ENCODE measurements at places on chromosomes 3 and 15.

DNA sequence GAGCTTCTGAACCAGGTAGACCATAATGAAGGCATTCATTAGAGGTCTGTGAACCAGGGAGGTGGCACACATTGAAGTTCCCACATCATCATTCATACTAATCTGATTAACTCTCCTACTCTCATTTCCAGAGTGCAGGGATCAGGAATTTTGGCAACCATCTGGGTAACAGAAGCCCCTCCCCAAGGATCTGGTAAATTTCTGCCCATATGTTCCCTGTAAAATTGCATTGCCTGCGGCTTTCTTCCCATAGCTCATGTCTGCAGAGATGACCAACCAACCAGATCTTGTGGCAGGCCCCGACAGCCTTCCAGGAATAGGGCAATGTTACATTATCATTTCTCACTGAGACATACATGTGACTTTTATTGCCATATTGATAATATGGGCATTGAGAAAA lies 111.4 kb upstream of the CHL1 start:
- no peak overlapping the region for H3K4me3 ChIP-seq
- no peaks in the 10 kb centered on the region for H3K27me3 ChIP-seq
- no peaks in the 10 kb centered on the region for H3K4me1 ChIP-seq
- DNase-seq = no peak

- H3K4me3 ChIP-seq = no peak overlapping the region
- H3K4me1 ChIP-seq = no peaks in the 10 kb centered on the region
- H3K27ac ChIP-seq = no peak overlapping the region
- H3K27me3 ChIP-seq = no peaks in the 10 kb centered on the region
- no peak for DNase-seq
- no peaks in the 10 kb centered on the region for H3K36me3 ChIP-seq
These were observed 8.0 kb downstream of the PLXNA1 start for GRCh38 chr3:126990890-126991289.

- H3K4me1 ChIP-seq = peaks cover 7% of the 10 kb centered on the region
- H3K27ac ChIP-seq = no peak overlapping the region
- no peaks in the 10 kb centered on the region for H3K36me3 ChIP-seq
- H3K4me3 ChIP-seq = no peak overlapping the region
- H3K27me3 ChIP-seq = peaks cover 21% of the 10 kb centered on the region
- no peak for DNase-seq
These were observed 156.6 kb downstream of the RPLP1 start for GRCh38 chr15:69609176-69609575.

DNA sequence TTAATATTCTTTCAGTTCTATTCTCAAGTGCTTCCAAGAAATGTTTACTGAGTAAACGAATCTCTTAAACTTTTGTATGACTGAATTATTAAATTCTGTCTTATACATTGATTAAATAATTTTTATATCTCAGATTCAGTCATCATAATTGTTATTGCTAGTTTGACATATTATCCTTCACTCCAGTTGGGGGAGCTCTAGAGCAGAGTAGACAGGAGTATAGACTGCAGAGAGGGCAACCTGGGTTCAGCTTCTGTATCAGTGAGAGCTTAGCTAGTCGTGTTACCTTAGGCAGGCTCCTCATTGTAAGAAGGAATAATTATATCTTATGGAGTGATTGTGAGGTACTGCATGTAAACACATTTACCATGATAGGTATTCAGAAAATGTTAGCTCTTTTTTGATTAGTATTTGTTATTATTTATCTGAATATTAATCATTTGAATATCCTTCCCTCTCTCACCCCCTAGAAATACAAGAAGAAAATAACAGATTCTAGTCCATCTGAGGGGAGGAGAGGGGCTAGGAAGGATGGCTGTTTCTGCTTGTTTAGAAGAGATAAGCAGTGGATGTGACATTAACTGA lies 31.0 kb upstream of the ZCWPW2 start:
- peaks cover 13% of the 10 kb centered on the region for H3K36me3 ChIP-seq
- DNase-seq = peak; percentile 43
- H3K4me1 ChIP-seq = peaks cover 10% of the 10 kb centered on the region
- no peak overlapping the region for H3K4me3 ChIP-seq
- H3K27ac ChIP-seq = no peak overlapping the region

- H3K27me3 ChIP-seq = peaks cover 7% of the 10 kb centered on the region
- H3K4me3 ChIP-seq = no peak overlapping the region
- DNase-seq = no peak
- no peak overlapping the region for H3K27ac ChIP-seq
- no peaks in the 10 kb centered on the region for H3K36me3 ChIP-seq
These were observed 12.3 kb downstream of the ISLR start for GRCh38 chr15:74185710-74186348.

DNA sequence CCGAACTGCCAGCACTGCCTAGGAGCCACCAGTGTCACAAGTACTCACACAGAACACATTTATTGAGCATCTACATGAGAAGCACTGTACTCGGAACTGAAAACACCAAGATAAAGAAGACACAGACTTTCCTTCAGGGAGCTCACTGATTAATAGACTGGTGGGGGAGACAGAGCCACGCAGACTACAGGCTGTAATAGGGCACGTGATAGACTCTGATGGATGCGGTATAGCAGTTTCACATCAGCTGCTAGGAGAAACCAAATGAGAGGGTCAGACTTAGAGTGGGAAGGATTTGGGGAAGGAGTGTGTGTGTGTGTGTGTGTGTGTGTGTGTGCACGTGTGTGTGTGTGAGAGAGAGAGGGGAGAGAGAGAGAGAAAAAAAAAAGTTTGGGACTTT lies 12.1 kb downstream of the EPHB1 start:
- peaks cover 4% of the 10 kb centered on the region for H3K36me3 ChIP-seq
- H3K27me3 ChIP-seq = peaks cover 56% of the 10 kb centered on the region
- no peak for DNase-seq

DNA sequence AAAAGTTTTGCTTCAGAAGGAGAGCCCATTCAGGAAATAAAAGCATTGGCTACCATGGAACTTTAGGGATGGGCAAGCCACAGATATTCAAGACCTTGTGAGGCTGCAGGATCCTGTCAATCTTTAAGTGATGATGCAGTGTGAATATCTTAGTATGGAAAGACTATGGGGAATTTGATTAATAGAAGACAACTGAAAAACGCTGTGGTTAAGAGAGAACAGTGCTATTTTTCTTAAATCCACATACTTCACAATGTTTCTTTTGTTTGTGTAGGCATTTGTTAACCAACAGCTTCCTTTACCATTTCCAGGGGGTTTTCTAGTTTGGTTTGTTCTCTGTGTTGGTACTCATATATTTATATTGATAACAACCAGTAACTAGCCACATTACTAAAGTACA lies 90.3 kb downstream of the TMEM212 start:
- H3K36me3 ChIP-seq = no peaks in the 10 kb centered on the region
- peaks cover 4% of the 10 kb centered on the region for H3K27me3 ChIP-seq
- no peak for DNase-seq
- H3K4me3 ChIP-seq = no peak overlapping the region

DNA sequence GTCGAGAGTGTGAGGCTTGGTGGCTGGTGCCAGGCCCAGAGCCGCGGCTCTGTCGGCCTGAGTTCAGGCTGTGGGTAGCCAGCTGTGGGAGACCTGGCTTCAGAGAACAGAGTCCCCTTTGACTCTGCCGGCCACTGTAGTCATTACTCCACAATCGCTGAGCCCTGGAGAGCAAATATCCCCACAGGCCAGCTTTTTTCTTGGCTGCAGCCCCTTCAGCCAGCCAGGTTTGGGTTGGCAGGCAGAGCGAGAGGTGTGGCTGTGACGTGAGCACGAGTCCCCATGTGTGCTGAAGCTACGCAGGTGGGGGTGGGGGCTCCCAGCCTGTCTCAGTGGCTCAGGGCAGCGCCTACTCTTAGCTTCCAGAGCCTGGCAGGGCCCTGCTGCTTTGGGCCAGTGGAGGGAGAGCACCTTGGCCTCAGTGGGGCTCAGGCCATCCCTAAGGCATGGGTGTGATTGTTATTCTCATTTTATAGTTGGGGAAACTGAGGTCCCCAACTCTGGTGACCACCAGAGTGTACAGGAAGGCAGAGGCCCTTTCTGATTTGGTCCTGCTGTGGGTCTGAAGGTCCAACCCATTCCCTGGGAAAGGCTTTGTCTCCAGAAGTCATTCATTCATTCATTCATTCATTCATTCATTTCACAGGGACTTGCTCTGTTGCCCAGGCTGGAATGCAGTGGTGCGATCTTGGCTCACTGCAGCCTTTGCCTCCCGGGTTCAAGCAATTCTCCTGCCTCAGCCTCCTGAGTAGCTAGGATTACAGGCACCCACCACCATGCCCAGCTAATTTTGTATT lies 45.7 kb upstream of the LCTL start:
- H3K4me1 ChIP-seq = peaks cover 22% of the 10 kb centered on the region

- DNase-seq = no peak
- no peaks in the 10 kb centered on the region for H3K4me1 ChIP-seq
- H3K27me3 ChIP-seq = peaks cover 8% of the 10 kb centered on the region
- H3K4me3 ChIP-seq = no peak overlapping the region
These were observed 65.6 kb upstream of the NEDD4 start for GRCh38 chr15:56058986-56059385.

DNA sequence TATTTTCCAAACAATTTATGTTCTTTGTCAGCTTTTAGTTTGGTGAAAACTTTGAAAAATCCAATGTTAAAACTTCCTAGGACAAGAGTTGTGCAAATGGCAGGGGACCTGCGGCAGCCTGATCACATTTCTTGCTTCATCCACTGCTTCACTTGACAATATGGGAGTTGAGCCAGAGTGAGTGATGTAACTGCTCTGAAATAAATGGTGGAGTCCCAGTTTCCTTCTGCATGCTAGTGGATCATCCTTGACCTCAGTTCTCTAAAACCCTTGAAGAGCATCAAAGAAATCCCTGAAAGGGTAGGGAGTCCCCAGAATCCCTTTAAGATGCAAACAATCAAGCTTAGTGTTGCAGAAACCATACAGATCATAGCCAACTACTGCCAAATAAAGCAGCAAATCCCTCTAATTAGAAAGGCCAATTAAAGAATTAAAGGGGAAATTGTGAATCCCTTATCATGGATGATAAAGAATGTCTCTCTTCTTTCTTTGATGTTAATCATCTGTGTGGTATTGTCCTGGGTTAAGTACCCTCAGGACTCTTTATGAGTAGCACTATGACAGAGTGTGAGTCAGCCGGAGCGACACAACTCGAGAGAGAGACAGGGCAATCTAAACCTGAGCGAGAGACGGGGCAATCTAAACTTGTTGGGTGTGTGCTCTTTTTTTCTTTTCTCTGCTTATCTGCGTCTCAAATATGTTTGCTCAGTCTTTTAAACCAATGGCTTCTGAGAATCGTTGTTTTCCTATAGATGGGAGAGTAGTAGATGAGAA lies 41.8 kb upstream of the GAP43 start:
- H3K27me3 ChIP-seq = peaks cover 3% of the 10 kb centered on the region
- DNase-seq = no peak
- H3K27ac ChIP-seq = no peak overlapping the region
- no peak overlapping the region for H3K4me3 ChIP-seq
- no peaks in the 10 kb centered on the region for H3K36me3 ChIP-seq

DNA sequence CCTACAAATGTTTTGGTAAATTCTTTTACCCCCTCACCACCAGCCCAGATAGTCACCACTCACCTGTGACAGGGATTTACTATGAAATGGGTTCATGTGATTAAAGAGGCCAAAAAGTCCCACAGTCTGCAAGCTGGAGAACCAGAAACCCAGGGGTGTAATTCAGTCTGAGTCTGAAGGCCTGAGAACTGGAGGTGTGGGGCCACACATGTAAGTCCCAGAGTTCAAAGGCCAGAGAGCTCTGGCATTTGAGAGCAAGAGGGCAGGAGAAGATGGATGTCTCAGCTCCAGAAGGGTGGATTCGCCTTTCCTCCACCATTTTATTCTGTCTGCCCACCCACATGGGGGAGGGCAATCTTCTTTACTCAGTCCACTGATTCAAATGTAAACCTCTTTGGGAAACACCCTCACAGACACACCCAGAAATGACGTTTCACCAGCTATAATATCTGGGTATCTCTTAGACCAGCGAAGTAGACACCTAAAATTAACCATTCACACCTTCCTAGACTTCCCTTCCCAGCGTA lies 11.9 kb downstream of the RTP3 start:
- no peak overlapping the region for H3K27ac ChIP-seq
- no peak overlapping the region for H3K4me3 ChIP-seq
- peaks cover 22% of the 10 kb centered on the region for H3K27me3 ChIP-seq
- peaks cover 2% of the 10 kb centered on the region for H3K36me3 ChIP-seq
- H3K4me1 ChIP-seq = peaks cover 8% of the 10 kb centered on the region

DNA sequence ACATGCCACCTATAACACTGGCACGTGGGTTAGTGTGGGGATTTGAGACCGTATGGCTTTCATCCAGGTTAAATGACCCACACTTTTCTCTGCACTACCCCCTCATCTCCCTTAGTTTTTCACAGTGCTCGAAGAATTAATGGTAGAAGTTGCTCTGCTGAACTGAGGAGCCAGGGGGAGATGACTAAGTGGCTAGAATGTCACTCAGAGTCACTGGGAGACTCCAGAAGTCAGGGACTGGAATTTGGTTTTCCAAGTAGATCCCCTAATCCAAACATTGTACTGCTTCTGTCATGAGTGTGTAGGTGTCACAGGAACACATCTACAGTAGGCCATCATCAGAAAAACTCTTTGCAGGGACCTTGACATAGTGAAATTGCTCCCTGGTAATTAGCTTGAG lies 181.0 kb upstream of the RASGRP1 start:
- H3K4me3 ChIP-seq = no peak overlapping the region
- DNase-seq = no peak
- no peaks in the 10 kb centered on the region for H3K36me3 ChIP-seq
- no peak overlapping the region for H3K27ac ChIP-seq
- H3K4me1 ChIP-seq = no peaks in the 10 kb centered on the region

GRCh38 chr15:59174835-59175831 lies 31.5 kb upstream of the LDHAL6B start:
- H3K27me3 ChIP-seq = peaks cover 33% of the 10 kb centered on the region
- H3K4me3 ChIP-seq = no peak overlapping the region
- DNase-seq = peak; percentile 64

GRCh38 chr3:118909763-118910162 lies 124.9 kb downstream of the IGSF11 start:
- no peak for DNase-seq
- H3K36me3 ChIP-seq = no peaks in the 10 kb centered on the region
- no peaks in the 10 kb centered on the region for H3K4me1 ChIP-seq
- no peak overlapping the region for H3K4me3 ChIP-seq
- H3K27me3 ChIP-seq = peaks cover 7% of the 10 kb centered on the region
- no peak overlapping the region for H3K27ac ChIP-seq

Measured in activated naive CD4-positive, alpha-beta T cell treated with anti-CD3 and anti-CD28 coated beads, Interleukin-2, amount 10 ng/mL, durations not matched to agents 7 days and 5 days (primary cell).